ENCODE measurements at places on chromosomes 13 and 19. TPM values are rescaled to one million over a fixed set of nuclear protein-coding genes. Genes with fewer than 3 reads are reported as not detected.

Gene SLC6A16
- 0.34 TPM for total RNA-seq

Gene ZNF66
- total RNA-seq = 6.4 TPM

Gene NKG7
- total RNA-seq = not detected

Gene RFPL4AL1
- total RNA-seq = not detected

Gene ADAMTSL5
- total RNA-seq = 3.5 TPM

Gene LMTK3
- 1.6 TPM for total RNA-seq

Gene SIGLEC6
- 0.26 TPM for total RNA-seq

Gene SIGLEC10
- total RNA-seq = 1.5 TPM

Gene FUT3
- total RNA-seq = 1.3 TPM

Gene GFY
- total RNA-seq = not detected

Gene GPR4
- 2.3 TPM for total RNA-seq

Gene CYTH2
- 54.9 TPM for total RNA-seq

Gene KRTDAP
- total RNA-seq = 12,237 TPM

Gene POGLUT2
- total RNA-seq = 2.5 TPM

Gene KASH5
- total RNA-seq = not detected

Gene UGGT2
- 38.9 TPM for total RNA-seq

Gene PLK5
- total RNA-seq = not detected

Gene LRP3
- total RNA-seq = 15.4 TPM

Gene FAM216B
- total RNA-seq = not detected

Gene HCST
- not detected for total RNA-seq

Gene ZNF578
- 0.64 TPM for total RNA-seq

Gene SOHLH2
- total RNA-seq = not detected

Gene SYNGR4
- not detected for total RNA-seq

Gene SPACA4
- total RNA-seq = 2.1 TPM

Gene VAV1
- total RNA-seq = 1.1 TPM

Gene PSG1
- total RNA-seq = not detected

Gene ZSWIM9
- total RNA-seq = 5.0 TPM

Gene ZNF20
- 3.8 TPM for total RNA-seq

Gene ZNF837
- 6.2 TPM for total RNA-seq

Gene KCTD4
- total RNA-seq = 0.89 TPM

Gene PSG6
- not detected for total RNA-seq

Gene MED16
- 63.9 TPM for total RNA-seq

Gene ATP1A3
- not detected for total RNA-seq

Gene CLEC4M
- total RNA-seq = not detected

Gene ZNF91
- total RNA-seq = 105 TPM

Gene ZNF358
- 48.5 TPM for total RNA-seq

Gene GSX1
- total RNA-seq = not detected

Gene CYSLTR2
- total RNA-seq = 0.93 TPM

Gene NXNL1
- not detected for total RNA-seq

Gene ZNF550
- 21.9 TPM for total RNA-seq

Gene EPSTI1
- 0.93 TPM for total RNA-seq

Gene GNG7
- 4.3 TPM for total RNA-seq

Gene SIGLECL1
- not detected for total RNA-seq

Gene KANK2
- total RNA-seq = 42.5 TPM

Gene KLK12
- 5.0 TPM for total RNA-seq

Gene LINGO3
- total RNA-seq = not detected

Data from suprapubic skin (tissue), 4 donors.